ENCODE measurements at places on chromosomes 7 and 10.

GRCh38 chr7:155648752-155649339 is 4.4 kb downstream of the RBM33 start:
- no peak for DNase-seq

DNA sequence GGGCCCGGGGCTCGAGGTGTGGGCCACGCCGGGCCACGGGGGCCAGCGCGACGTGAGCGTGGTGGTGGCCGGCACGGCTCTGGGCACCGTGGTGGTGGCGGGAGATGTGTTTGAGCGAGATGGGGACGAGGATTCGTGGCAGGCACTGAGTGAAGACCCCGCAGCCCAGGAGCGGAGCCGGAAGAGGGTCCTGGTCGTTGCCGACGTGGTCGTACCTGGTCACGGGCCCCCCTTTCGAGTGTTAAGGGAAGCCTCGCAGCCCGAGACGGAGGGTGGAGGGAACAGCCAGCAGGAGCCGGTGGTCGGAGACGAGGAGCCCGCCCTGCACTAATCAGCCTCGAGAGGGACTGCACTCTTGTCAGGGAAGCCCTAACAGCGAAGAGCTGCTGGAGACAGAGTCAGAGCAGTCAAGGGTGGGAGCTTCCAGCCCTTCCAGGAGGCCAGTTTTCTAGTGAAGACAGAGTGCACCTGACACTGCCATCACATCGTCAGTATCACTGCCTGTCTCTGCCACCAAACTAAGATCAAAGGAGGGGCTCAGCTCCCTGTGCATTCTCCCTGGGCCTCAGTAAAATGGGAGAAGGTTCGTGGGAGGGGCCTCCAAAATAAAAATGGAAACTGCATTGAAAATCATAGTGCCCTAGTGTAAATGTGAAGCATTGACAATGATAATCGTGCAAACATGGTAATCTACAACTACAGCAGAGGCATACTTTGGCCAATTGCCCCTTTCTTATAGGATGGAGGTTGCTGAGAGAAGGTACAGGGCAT is 1.3 kb downstream of the MBLAC1 start:
- no peak for DNase-seq

GRCh38 chr10:133068111-133069032 is 19.4 kb upstream of the ADGRA1 start:
- DNase-seq = no peak

DNA sequence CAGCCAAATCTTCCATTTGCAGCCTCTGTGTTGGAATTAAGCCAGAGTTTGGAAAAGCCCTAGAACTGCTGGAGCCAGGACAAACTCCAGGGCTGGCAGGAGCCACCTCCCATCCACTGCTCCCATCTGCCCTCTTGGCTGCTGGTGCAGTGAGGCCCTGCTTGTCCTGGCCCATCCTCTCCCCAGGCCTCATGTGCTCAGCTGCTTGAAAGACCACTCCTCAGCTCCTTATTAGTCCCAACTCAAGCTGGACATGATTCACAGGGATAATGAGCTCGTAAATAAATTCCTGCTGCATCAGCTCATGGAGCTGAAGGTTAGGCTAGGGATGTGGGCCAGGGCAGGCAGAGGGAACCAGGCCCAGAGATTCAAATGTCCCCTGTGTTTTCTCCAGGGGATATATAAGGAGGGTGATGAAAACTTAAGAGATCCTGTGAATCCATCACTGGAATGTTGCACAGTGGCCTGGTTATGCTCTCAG is 282.8 kb downstream of the RPS24 start:
- no peak for DNase-seq

DNA sequence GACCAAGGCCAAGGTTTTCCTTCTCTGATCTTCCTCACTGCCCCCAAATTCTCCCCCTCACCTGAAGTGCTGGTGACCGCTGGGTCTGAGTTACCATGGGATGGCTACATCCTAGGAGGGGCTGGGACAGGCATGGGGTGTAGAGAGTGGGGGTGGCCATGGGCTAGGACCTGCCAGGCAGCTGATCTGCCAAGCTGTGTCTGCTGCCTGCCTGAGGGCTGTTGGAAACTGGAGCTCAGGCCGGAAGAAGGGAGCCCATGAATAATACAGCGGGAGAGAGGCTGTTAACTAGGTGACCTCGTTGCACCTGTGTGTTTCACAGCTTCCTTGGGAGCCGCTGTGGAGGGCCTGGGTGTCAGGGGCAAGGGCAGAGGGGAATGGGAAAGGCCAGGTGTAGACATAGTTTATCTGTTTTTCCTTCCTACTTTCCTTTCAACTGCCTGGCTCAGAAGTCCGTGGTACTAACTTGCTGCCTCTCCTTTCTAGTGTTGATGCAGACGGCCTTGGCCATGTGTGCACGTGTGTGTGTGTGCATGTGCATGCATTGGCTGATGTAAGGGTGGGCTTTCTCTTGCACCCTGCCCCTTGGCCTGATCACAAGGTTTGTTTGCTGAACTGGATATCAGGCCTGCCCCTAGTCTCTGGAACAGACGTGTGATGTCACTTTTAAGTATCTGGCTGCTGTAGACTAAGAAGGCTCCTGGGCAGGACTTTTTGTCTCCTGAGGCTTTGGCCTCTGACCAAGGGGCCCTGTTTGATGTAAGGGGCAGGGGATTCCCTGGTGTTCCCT is 11.9 kb downstream of the CDH23 start:
- DNase-seq = no peak

DNA sequence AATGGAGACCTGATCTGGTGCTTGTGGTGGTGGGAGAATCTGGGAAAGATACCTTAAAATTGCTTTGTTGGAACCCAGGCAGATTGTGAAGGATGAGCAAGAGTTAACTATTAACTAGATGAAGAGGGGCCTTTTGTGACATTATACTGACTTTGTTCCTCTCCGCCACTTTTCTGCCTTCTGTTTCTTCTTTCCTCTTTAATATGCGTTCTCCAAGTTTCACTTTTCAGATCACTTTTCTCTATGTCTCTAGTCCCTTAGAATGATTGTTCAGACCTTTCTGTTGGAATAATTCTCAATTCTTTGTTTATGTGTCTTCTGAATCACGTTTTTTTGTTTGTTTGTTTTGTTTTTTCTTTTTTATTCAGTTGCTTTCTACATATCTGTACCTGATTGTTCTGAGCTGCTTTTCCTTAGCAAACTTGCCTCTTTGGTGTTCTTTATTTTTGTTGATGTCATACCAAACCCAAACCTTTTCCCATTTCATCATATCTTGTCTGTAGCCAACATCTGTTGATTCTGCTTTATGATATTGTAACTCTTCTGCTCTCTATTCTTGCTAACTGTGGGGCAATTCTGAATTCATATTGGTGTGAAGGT is 2.8 kb downstream of the BMPR1A start:
- DNase-seq = no peak

- no peak for DNase-seq
These were observed 15.8 kb upstream of the BPGM start for GRCh38 chr7:134630893-134631292.

- DNase-seq = no peak
These were observed 16.3 kb upstream of the GIMAP6 start for GRCh38 chr7:150648353-150649079.

DNA sequence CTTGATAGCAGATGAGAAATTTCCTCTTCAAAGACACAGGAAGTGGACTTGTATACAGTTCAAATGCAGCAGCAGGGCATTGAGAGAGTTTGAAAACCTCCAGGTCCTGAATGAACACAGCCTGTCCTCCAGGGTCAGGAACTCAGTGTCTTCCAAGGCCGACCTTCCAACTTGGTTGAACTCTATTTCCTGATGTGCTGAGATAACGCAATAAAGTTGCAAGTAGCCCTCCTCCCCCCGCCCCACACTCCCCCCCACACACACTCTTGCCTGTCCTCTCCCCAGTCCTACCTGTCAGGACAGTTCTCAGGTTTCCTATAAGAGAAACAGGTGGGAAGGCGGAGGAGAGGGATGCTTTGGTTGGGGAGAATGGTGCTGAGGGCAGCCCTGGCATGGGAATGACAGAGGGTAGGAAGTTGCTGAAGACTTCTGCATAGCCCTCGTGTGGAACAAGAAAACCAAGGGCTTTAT is 90.0 kb downstream of the CCDC71L start:
- no peak for DNase-seq

- DNase-seq = no peak
These were observed 45.8 kb downstream of the THSD7A start for GRCh38 chr7:11786186-11786585.

- peak; percentile 96 for DNase-seq
These were observed at the start of gene GTPBP4 for GRCh38 chr10:987870-988666. Gene GTPBP4, plus strand, starts transcription at chr10:988434. Its CDS starts 46 bp downstream, at chr10:988480.

GRCh38 chr7:85018498-85018897 is 168.4 kb downstream of the SEMA3D start:
- DNase-seq = no peak

- DNase-seq = no peak
These were observed 53.9 kb upstream of the IL6 start for GRCh38 chr7:22672846-22673680.

DNA sequence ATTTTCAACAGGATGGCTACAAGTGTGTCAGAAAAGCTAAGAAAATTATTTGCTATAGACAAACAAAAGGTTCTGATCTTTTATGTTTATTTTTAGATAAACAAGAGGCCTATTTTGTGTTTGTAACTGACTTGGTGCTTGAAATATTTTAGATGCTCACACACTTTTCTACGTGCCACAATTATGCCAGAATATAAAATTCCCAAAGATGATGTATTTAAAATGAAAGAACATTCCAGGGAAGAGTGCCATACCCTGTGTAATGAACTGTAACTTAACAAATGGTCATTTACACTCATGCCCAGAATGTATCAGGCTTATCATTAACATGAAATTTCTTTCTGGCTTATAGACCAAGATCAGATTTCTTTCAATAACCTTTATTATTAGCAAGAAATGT is 144.9 kb upstream of the MTPN start:
- DNase-seq = no peak

GRCh38 chr10:6504296-6504695 is 75.8 kb downstream of the PRKCQ start:
- no peak for DNase-seq

DNA sequence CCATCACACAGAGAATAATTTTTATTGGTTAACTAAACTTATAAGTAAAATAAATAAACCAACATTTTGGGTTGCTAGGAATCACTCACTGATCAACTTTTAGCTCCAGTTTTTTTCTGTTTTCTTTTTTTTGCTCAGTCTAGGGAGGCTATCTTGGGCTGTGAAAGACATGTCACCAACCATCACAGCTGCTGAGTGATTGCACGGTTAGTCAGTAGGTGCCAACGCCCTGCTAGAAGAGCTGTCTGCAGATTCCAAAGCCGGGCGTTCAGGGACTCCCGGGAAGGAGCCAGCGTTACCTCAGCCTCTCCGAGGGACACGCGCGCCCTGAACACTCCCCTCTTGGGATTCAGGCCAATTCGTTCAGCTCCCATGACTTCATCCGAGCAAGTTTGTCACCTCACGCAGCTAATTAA is 604 bp upstream of the STAM start:
- DNase-seq = no peak

Data from stimulated activated CD8-positive, alpha-beta memory T cell treated with anti-CD3 and anti-CD28 coated beads, Interleukin-12 subunit alpha, Interleukin-12 subunit beta, amount 100 ng/mL, for 1 hour (primary cell).